ENCODE measurements at places on chromosomes 1 and 21.

GRCh38 chr21:38596264-38597042 is 98.2 kb upstream of the ERG start:
- DNase-seq, result no peak

- DNase-seq, result peak; percentile 92
Observed at GRCh38 chr21:27674041-27674615, 707.2 kb upstream of the ADAMTS5 start.

- no peak for DNase-seq
Observed at GRCh38 chr1:172622541-172622940, 36.4 kb upstream of the FASLG start.

DNA sequence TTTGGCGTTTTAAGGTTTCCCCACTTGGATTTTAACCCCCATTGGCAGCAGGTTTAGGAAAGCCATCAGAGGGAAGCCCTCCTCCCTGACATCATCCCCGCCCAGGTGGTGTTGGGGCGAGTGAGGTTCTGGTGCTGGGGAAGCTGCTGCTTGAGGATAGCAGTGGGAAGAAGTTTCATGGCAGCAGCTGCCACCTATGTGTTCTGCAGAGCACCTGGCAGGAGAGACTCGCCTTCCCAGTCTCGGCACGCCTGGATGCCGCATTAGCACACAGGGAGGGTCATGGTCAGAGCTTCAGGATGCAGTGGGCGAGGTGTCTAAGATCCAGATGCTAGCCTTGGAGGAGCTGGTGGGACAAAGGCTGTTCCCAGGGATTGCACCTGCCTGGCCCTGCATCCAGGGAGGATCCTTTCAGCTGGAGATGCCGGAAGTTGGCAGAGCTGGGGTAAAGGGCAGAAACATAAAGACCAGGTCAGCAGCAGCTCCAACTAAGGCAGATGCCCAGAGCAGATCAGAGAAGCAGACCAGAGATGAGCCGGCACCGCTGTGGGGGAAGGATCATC is 33.9 kb downstream of the ABCG1 start:
- DNase-seq, result no peak

DNA sequence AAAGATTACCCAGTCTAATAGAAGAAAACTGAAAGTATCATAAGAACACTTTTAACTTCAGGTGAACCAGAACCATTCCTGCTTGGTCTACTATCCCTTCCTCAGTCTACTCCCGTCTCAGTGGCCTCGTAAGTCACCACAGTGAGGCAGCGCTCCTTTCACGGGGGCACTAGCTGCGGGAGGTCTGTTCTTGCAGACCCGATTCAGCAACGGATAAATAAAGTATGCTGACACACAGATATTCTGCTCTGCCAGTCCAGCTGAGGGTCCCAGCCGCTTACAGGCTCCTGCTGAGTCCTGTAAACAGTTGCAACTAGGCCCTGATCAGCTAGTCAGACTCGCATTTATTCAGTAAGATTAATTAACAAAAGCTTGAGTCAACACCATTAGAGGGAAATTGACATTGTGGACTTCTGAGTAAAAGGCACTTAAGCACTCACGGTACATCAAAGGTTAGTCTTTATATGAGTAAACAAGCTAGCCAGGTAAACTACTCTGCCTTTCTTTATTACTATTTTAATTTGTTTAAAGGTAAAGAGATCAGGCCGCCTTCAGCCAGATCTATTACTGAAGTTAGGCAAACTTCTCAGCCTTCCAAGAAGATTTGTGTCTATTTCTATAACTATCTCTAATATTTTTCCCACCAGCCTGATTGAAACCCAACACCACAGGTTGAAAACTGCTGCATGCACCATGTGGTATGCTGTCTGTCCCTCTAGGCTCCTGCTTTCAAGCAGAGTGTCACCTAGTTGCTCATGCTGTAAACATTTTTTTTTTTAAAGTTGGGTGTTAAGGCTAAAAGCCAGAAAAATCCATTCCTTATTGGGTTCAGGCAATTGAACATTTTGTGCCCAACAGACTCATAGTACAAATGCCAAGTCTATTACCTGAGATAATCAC is 87.7 kb downstream of the INTS7 start:
- DNase-seq, result no peak

- DNase-seq, result no peak
Observed at GRCh38 chr1:235052067-235053008, 76.3 kb downstream of the TOMM20 start.

DNA sequence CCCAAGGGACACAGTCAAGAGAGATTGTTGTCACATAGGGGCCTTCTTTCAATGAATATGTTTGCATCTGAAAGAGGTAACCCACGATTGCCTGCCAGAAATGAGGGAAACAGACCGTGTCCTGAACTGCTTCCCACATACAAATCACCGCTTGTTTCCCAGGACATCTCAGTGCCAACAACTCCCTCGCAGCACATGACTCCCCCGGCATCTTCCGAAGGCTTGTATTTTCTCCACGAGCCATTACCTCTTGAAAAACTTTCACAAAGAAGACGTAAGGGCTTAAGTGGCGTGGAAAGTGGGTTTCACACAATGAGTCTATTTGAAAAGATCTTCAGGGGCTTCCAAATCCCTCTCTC is 31.6 kb upstream of the PDE9A start:
- DNase-seq, result no peak

DNA sequence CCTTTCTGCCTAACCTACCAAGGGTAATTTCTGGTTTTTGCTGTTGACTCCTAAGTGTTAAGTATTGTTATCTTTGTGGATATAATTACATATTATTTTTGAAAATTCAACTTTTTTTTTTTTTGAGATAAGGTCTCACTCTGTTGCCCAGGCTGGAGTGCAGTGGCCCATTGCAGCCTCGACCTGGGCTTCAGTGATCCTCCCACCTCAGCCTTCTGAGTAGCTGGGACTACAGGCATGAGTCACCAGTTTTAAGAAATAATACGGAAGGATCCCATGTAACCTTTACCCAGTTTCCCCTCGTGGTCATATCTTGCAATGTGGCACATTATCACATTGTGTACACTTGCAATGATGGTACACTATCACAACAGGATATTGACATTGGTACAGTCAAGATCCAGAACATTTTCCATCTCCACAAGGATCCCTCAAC is 3.1 kb downstream of the CHD1L start:
- DNase-seq, result no peak

DNA sequence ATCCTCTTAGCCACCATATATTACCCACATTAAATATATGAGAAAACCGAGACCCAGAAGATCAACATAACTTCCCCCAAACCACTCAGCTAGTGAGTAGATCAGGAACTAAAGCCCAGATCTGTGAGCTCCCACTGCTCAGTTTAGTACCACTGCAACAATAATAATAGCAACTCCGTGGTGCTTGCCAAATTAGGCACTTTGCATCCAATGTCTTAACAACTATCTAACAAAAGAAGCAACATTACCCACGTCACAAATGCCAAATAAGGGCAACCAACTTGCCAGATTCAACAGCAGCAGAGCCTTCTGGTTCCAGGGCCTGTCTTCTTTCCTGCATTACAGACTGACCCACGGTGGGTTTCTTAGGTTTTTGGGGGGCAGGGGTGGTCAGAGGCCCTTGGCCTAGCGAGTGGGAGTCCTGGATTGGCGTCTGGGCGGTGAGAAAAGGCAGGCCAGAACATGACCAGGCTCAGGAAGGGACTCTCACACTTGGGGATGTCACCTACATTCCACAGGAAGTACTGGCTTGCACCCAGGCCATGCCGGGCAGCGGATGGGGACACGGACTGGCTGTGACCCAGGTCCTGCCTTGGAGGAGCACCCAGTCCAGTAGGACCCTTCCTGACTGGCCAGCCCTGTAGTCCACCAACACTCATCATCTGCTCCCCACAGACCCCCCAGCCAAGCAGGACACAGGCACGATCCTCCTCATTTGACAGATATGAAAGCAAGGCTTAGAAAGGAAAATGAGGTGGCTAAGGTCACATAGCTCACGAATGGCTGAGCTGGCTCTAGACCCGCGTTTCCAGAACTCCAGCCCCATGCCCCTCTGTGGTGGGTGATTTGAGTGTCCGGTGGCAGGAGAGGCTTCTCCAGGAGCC is 4.6 kb downstream of the HCRTR1 start:
- DNase-seq, result no peak

DNA sequence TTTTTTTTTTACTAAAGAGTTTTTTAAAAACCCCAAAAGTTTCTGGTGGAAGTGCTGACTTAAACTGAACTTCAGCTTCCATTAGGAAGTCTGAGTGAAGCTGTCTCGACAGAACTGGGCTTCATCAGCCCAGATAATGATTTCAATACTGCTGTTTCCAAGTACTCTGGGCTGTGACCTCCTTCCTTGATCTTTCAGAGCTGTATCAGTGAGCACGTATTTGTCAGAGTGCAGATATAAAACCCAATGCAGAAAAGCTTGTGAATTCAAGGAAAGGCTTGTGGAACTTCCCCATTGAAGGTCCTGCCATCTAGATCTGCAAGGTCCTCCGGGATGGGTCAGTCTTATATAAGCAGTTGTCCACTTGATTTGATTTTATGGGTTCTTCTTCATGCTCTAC is 50.1 kb upstream of the RGS21 start:
- peak; percentile 11 for DNase-seq

DNA sequence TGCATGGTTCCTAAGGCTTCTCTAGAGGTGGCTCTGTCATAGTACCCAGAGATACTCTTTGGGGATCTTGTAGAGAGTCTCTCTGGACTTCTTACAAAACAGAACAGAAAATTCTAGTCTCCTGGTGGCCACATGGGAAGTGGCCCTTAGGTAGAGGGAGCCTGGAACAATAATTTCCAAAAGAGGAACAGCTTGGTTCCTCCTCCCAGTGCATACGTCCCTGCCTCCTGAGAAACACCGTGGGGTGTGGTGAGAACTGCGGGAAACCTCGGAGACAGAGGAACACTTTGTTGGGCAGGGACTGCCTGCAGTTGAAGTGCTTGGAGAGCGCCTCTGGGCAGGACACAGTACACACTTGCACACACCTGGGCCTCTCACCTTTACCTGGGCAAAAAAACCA is 38.8 kb upstream of the EPHA8 start:
- DNase-seq, result no peak

- no peak for DNase-seq
Observed at GRCh38 chr1:109894823-109895719, 15.6 kb upstream of the CSF1 start.

GRCh38 chr21:43919871-43920801 is 55.1 kb downstream of the AGPAT3 start:
- no peak for DNase-seq
